Sciatic nerve (tissue), 2 donors: ENCODE measurements at places on chromosomes 7 and 10.

DNA sequence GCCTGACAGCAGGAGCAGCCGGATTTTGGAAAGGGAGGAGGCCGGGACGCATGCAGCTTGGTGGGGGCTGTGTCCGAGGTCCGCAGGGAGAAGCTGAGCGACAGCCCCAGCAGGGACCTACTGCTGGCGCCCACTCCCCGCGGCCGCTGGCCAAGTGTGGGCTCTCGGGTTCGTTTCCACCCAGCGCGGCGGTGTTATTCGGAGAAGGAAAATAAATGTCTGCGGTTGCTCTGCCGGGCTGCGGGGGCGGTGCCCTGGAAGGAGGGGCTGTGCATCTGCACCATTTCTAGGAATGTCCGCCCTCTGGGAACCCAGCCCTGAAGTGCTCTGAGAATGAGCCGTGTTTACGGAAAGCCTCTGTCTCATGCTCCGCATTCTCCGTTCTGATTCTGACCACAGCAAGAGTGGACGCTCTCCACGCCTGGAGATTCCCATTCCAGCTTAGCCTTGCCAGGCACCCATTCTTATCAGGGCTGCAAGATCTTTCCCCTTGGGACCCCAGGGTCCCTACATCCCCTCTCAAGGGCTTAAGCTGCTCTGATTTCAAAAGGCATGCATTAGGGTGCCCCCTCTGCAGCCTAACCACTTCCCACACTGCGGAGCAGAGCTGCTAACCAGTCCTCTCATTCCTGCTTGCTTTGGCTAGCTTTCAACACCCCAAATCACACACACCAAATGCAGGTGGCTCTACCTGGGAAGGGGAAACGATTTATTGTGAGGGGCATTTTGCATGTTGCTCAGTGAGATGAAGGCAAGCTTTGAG is 256.6 kb upstream of the GLI3 start:
- DNase-seq, result peak; percentile 91

- DNase-seq, result no peak
Observed at GRCh38 chr7:105691082-105691679, 109.9 kb upstream of the EFCAB10 start.

GRCh38 chr10:116699471-116700150 is 42.8 kb downstream of the HSPA12A start:
- DNase-seq, result no peak

- DNase-seq, result no peak
Observed at GRCh38 chr7:4066626-4067475, 615.2 kb upstream of the FOXK1 start.

- no peak for DNase-seq
Observed at GRCh38 chr10:62069452-62070178, 168.1 kb downstream of the ARID5B start.
